ENCODE measurements at places on chromosomes 4 and X. TPM values are rescaled to one million over a fixed set of nuclear protein-coding genes. Genes with fewer than 3 reads are reported as not detected.

- no peaks in the 10 kb centered on the region for H3K4me1 ChIP-seq
- no peaks in the 10 kb centered on the region for H3K27me3 ChIP-seq
- DNase-seq = no peak
- no peaks in the 10 kb centered on the region for H3K36me3 ChIP-seq
- H3K4me3 ChIP-seq = no peak overlapping the region
Measured at GRCh38 chrX:132677233-132677716, 188.4 kb upstream of the MBNL3 start.

- H3K27me3 ChIP-seq = no peaks in the 10 kb centered on the region
- H3K4me3 ChIP-seq = no peak overlapping the region
- no peak for DNase-seq
- H3K4me1 ChIP-seq = no peaks in the 10 kb centered on the region
- no peaks in the 10 kb centered on the region for H3K36me3 ChIP-seq
Measured at GRCh38 chr4:11037637-11038036, 353.1 kb upstream of the CLNK start.

GRCh38 chr4:147860960-147861359 lies 129.1 kb downstream of the ARHGAP10 start:
- H3K36me3 ChIP-seq = no peaks in the 10 kb centered on the region
- H3K27ac ChIP-seq = peak overlapping the region; percentile 51
- peaks cover 58% of the 10 kb centered on the region for H3K4me1 ChIP-seq
- DNase-seq = peak; percentile 70
- no peaks in the 10 kb centered on the region for H3K27me3 ChIP-seq

JAKMIP1 gene
- 1.7 TPM for total RNA-seq

- H3K4me1 ChIP-seq = no peaks in the 10 kb centered on the region
- no peaks in the 10 kb centered on the region for H3K36me3 ChIP-seq
- H3K27me3 ChIP-seq = no peaks in the 10 kb centered on the region
- no peak overlapping the region for H3K27ac ChIP-seq
Measured at GRCh38 chrX:68917799-68918198, 89.0 kb downstream of the EFNB1 start.

DNA sequence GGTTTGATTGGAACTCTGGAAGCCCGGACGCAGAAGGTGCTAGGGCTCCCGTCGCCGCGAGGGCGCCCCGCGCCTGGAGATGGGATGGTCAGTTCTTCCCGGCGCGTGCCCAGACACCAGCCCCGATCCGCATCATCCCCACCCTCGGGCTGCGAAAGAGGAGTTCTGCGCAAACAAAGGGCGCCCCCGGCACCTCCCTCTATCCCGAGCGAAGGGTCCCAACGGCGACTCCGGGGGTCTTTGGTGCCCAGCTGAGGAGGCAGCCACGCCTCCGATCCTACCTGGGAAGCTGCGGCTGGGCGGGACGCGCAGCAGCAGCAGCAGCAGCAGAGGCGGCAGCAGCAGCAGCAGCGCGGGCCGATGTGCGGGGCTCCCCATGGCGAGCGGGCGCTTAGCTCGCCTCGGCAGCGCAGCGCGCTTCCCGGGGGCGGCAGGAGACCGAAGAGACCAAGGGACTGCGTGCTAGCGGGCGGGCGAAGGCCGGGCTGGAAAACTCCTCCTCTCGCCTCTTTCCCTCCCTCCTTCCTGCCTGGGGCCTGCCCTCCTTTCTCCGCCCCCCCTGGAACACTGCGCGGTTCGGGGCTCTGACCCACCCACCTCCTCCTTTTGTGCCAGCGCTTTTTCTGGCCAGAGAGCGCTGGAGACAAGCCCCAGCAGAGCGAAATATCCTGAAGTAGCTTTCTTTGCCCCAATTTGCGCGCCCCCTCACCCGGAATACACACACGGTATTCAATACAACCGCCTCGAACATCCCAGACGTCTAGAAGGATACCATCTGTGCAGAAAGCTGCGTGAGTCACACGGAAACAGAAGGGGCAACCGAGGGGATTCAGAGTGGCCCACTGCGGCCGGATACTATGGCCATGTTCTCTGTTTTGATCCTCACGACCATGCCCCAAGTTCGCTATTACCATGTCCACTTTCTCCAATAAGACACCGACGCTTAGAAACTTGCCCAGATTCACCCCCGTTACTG lies at the start of gene SRPX:
Gene SRPX, minus strand, starts transcription at position 457 of the 976 bp plus-strand sequence. Its CDS starts 79 bp downstream, at position 378.
- H3K4me1 ChIP-seq = peaks cover 15% of the 10 kb centered on the region
- H3K36me3 ChIP-seq = no peaks in the 10 kb centered on the region
- DNase-seq = peak; percentile 80
- H3K27ac ChIP-seq = peak within 1 kb of the TSS; percentile 76

GRCh38 chr4:25081866-25082471 lies 51.2 kb upstream of the LGI2 start:
- H3K4me3 ChIP-seq = no peak overlapping the region
- peaks cover 8% of the 10 kb centered on the region for H3K4me1 ChIP-seq
- H3K27me3 ChIP-seq = no peaks in the 10 kb centered on the region
- DNase-seq = no peak

ABCB7 gene
- total RNA-seq = 88.5 TPM

- DNase-seq = no peak
- H3K4me3 ChIP-seq = no peak overlapping the region
- H3K27me3 ChIP-seq = no peaks in the 10 kb centered on the region
Measured at GRCh38 chrX:88613338-88613737, 133.7 kb upstream of the CPXCR1 start.

DNA sequence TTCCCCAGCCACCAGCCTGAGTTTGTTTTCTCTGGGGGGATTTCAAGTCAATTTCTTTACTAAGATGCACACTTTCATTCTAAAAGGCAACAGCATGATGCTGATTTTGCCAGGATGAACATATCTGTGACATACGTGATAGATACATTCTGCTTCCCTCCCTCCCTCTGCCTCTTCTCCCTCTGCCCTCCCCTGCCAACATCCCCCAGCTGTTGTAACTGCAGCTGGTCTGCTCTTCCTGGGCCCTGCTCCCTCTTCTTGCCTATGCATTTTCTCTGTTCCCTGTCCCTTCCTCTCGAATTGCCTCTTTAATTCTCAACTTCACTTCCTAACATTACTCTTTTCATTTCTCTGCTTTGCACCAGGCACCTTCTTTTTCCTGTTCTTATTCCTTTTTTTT lies 83.4 kb downstream of the AASDH start:
- no peaks in the 10 kb centered on the region for H3K36me3 ChIP-seq
- no peak overlapping the region for H3K4me3 ChIP-seq
- peaks cover 21% of the 10 kb centered on the region for H3K4me1 ChIP-seq
- H3K27me3 ChIP-seq = no peaks in the 10 kb centered on the region
- no peak for DNase-seq

CT83 gene
- not detected for total RNA-seq

SPIN2A gene
- total RNA-seq = 1.4 TPM

CT45A10 gene
- not detected for total RNA-seq

NDP gene
- total RNA-seq = not detected

NKX6-1 gene
- not detected for total RNA-seq

GRCh38 chr4:128427832-128428366 lies 140.3 kb upstream of the PGRMC2 start:
- H3K27ac ChIP-seq = no peak overlapping the region
- H3K36me3 ChIP-seq = no peaks in the 10 kb centered on the region
- no peak overlapping the region for H3K4me3 ChIP-seq

DNA sequence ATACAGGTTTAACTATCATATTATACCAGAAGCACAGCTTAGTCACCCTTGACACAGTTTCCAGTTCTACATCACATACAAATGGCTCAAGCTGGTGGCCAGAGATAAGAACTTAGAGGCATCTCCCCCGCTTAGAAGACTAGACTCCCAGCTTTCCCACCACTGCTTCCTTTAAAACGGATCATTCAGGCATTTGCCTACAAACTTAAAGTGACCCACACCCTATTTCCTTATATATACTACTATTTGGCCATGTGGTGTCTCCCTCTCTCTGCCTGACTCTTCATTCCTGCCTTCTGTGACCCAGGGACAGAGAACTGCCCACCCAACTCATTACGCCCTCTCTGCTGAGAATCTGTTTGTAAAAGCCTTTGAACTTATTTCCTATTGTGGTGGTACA lies 781.2 kb upstream of the DIAPH2 start:
- no peak overlapping the region for H3K27ac ChIP-seq
- no peak for DNase-seq
- H3K4me1 ChIP-seq = no peaks in the 10 kb centered on the region
- no peaks in the 10 kb centered on the region for H3K36me3 ChIP-seq
- no peak overlapping the region for H3K4me3 ChIP-seq
- no peaks in the 10 kb centered on the region for H3K27me3 ChIP-seq
